NCI-H524 treated with DMSO at 0.1 percent for 48 hours (cell line): ENCODE measurements at places on chromosomes 11 and 22.

- no peak for DNase-seq
Measured at GRCh38 chr22:47965066-47965465, 1202.6 kb downstream of the TBC1D22A start.

DNA sequence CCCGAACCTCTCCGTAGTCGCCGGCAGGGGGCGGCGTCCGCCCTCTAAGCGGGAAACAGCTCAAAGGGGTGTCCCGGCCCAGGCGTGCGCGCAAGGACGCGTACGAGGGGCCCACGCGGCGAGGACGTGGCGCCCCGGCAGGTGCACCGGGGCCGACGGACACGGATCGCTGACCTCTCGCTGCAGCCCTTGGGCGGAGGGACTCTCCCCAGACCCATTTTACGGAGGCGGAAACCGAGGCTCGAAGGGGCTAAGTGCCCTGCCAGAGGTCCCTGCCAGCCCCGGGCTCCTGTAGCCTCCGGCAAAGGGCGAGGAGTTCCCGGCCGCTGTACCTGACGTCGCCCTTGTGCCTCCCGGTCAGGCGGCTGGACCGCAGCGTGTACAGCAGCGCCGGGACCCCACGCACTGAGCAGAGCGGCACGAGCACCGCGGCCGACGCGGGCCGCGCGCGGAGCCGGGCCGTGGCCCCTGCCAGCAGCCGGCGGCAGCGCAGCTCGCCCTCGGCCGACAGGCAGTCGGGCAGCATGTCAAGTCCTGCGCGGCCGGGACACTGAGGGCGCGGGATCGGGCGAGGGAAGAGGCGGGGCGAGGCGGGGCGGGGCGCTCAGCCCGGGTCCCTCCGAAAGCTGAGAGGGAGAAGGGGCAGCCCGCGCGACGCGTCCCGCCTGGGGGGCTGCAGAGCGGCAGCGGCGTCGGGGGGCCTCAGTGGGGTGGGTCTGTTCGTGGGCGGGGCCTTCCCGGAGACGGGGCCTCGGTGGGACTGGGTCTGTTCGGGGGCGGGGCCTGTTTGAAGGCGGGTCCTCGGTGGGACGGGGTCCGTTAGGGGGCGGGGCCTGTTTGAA is at the start of gene NUDT8:
Gene NUDT8, minus strand, starts transcription at position 552 of the 842 bp plus-strand sequence. Its CDS starts 26 bp downstream, at position 526.
- no peak for DNase-seq

GRCh38 chr11:114166897-114167323 is 107.4 kb downstream of the ZBTB16 start:
- no peak for DNase-seq

- no peak for DNase-seq
Measured at GRCh38 chr11:77152846-77153245, 24.8 kb downstream of the MYO7A start.

- DNase-seq, result no peak
Measured at GRCh38 chr22:20431511-20432192, 6.0 kb downstream of the SCARF2 start.

GRCh38 chr11:124942466-124943253 is 6.8 kb upstream of the HEPACAM start:
- DNase-seq, result no peak

- no peak for DNase-seq
Measured at GRCh38 chr11:61617515-61617914, 36.6 kb upstream of the SYT7 start.

GRCh38 chr11:117375960-117376359 is 48.3 kb downstream of the CEP164 start:
- peak; percentile 40 for DNase-seq

- DNase-seq, result no peak
Measured at GRCh38 chr11:111148953-111149352, 96.6 kb upstream of the POU2AF2 start.
